ENCODE measurements at places on chromosomes 12 and 14.

DNA sequence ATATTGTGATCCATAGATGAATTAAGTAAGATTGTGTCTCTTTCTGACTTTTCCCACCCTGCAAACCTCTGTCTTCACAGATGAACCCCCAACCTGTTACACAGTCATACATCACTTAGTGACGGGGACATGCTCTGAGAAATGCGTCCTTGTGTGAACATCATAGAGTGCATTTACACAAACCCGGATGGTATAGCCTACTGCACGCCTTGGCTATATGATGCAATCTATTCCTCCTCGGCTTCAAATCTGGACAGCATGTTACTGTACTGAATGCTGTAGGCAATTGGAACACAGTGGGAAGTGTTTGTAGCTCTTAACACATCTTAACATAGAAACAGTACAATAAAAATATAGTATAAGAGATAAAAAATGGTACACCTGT, 7.4 kb upstream of the TESPA1 start:
- no peak for DNase-seq

GRCh38 chr12:76546889-76547288, 12.7 kb downstream of the OSBPL8 start:
- DNase-seq: no peak

- DNase-seq: no peak
Measured at GRCh38 chr14:98138666-98139065, 1133.3 kb downstream of the BCL11B start.

GRCh38 chr14:99450266-99450665, 30.4 kb downstream of the SETD3 start:
- DNase-seq: no peak

DNA sequence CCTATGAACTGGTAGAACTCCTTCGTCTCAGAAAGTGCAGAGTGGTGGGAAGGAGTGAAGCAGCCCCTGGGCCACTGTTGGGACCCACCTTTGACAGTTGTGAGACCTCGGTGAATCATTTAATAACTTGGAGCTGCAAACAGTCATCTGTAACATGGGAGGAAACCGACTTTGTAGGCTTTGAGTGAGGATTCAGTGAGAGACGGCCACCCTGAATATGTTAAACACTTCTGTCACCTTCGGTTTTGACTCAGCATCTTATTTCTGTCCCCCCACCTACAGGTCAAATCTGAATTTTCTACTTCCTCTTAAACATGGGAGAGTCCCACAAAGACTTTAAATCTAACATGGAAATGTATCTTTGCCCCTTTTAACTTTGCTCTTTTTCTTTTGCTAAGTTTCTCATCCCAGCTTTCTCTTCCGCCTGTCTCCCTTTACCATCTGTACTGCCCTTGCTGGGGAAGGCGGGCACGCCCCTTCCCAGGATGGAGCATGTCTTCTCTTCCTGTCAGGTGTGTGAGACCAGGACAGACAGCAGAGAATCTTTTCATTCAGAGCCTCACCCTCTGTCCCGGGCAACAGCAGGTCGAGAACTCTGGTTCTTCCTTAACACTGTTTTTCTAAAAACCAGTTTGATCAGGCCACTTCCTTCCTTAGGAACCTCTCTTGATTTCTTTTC, 37.1 kb downstream of the ZC3H14 start:
- DNase-seq: no peak

DNA sequence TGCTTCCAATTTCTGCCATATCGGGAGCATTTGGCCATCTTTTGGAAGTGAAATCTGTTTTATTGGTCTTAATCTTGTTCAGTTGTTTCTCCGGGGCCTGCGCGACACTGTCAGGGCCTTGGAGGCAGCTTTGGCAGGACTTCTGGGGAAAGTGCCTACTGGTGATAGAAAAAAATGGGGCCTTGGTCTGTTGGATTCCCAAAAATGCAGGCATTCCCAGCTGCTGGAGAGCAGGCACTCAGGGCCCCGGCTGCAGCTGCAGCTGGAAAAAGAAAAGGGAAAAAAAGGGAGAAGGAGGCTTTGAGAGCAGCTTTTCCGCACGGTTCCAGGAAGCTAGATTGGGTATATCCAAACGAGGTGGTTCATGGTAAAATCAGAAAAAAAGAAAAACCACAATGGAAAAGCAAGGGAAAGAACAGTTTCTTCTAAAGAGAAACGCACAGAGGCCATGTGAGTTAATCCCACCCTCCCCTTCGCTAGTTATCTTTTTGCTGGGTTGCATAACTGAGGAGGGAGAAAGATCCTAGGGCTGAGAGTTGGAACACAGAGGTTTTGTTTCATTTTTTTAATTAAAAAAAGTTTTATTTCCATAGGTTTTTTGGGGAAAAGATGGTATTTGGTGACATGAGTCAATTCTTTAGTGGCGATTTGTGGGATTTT, 134.7 kb upstream of the RFLNA start:
- DNase-seq: no peak
